CD8-positive, alpha-beta memory T cell (primary cell): ENCODE measurements at places on chromosomes 6 and 20. TPM values are rescaled to one million over a fixed set of nuclear protein-coding genes. Genes with fewer than 3 reads are reported as not detected.

GRCh38 chr6:144581812-144582537 is 296.8 kb downstream of the UTRN start:
- no peaks in the 10 kb centered on the region for H3K27me3 ChIP-seq
- peak; percentile 11 for DNase-seq
- no peak overlapping the region for H3K4me3 ChIP-seq
- H3K36me3 ChIP-seq, result peaks cover 10% of the 10 kb centered on the region
- no peak overlapping the region for H3K27ac ChIP-seq

DNA sequence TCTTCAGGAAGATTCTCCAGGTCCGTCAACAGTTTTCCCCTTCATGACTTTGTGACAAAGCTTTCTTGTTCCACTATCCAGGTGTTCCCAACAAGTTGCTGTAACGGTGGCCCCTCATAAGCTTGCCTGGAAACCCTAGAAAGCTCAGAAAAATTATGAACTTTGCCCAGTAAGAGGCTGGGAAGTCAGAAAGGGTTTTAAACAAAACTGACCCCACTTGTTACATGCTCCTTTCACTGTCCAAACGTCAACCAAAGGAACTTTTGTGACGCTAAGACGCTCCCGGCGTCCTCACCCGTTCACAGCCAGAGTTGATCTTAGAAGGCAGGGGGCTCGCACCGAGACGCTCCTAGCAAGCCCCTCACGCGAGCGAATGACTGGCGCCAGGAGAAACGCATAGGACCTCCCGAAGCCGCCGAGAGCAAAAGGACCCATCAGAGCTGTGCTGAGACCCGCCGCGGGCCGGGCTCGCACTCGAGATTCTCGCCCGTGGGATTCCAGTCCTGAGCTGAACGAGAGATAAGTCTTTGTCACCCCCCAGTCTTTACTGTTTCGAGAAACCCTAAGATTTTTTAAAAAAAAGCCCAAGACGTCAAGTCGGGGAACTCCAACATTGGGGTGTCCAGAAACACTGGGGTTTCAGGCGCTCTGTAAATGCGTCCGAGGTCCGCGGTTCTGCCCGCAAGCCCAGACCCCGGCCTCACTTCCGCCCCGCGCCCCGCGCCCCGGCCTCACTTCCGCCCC is 544 bp upstream of the ACAT2 start:
- H3K4me3 ChIP-seq, result peak overlapping the region; percentile 96
- H3K36me3 ChIP-seq, result peaks cover 11% of the 10 kb centered on the region
- H3K27ac ChIP-seq, result peak overlapping the region; percentile 99
- H3K27me3 ChIP-seq, result no peaks in the 10 kb centered on the region
- DNase-seq, result no peak
- peaks cover 17% of the 10 kb centered on the region for H3K4me1 ChIP-seq

DNA sequence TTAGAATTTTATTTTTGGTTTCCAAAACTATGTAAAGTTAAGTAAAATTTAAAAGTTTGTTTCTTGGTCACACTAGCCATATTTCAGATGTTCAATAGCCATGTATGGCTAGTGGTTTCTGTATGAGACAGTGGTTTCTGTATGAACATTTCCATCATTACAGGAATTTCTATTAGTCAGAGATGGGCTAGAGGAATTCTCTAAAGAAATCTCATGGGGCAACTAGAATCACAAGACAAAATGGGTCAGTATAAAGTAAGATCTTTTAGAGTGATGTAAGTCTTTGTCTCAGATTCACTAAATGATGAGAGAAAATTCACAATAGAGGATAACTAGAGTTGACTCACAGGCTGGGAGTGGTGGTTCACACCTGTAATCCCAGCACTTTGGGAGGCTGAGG is 149.0 kb downstream of the FUT9 start:
- no peak overlapping the region for H3K27ac ChIP-seq
- no peaks in the 10 kb centered on the region for H3K27me3 ChIP-seq
- H3K36me3 ChIP-seq, result no peaks in the 10 kb centered on the region

GRCh38 chr6:79056226-79056625 is 21.8 kb downstream of the PHIP start:
- no peaks in the 10 kb centered on the region for H3K4me1 ChIP-seq
- H3K27me3 ChIP-seq, result no peaks in the 10 kb centered on the region
- H3K27ac ChIP-seq, result no peak overlapping the region

C20orf144 gene
- not detected for polyA plus RNA-seq

IL20RA gene
- polyA plus RNA-seq, result not detected
